ENCODE measurements at places on chromosomes 12 and 14.

DNA sequence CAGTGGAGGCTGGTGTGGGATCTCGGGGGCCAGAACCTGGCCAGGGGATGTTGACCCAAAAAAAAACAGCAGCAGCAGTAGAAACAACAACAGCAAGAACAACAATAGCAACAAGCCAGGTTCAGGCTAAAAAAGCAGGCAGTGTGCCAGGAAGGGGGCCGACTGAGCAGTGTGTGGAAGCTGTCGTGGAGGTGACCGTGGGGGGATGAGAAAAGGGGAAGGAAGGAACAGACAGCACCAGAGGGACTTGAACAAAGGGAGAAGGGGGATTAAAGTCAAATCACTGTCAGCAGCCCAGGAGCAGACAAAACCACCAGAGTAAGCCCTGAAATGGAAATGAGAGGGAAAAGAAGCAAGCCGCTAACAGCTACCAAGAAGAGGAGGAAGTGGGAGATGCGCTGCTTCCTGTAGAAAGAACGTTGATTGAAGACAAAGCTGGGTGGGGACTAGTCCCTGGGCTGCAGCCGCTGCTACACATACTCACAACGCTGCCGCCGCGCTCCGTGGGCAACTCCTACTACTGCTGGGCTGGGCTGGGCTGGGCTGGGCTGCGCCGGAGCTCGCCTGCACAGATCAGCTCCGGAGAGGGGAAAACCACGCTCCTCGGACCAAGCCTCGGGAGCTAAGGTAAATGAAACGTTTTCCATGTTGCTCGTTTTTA is at the start of gene GNG2:
GNG2 (plus strand) TSS at position 449 of the 661 bp plus-strand sequence. CDS start 90,067 bp downstream, outside the sequence.
- peak; percentile 83 for DNase-seq
- peaks cover 3% of the 10 kb centered on the region for H3K4me1 ChIP-seq
- H3K27ac ChIP-seq: no peak within 1 kb of the TSS
- no peaks in the 10 kb centered on the region for H3K36me3 ChIP-seq
- peak within 1 kb of the TSS; percentile 66 for H3K4me3 ChIP-seq

- no peak overlapping the region for H3K4me3 ChIP-seq
- no peak for DNase-seq
- H3K27me3 ChIP-seq: no peaks in the 10 kb centered on the region
- no peak overlapping the region for H3K27ac ChIP-seq
- no peaks in the 10 kb centered on the region for H3K36me3 ChIP-seq
These were observed 794.3 kb downstream of the C12orf50 start for GRCh38 chr12:87234898-87235297.

DNA sequence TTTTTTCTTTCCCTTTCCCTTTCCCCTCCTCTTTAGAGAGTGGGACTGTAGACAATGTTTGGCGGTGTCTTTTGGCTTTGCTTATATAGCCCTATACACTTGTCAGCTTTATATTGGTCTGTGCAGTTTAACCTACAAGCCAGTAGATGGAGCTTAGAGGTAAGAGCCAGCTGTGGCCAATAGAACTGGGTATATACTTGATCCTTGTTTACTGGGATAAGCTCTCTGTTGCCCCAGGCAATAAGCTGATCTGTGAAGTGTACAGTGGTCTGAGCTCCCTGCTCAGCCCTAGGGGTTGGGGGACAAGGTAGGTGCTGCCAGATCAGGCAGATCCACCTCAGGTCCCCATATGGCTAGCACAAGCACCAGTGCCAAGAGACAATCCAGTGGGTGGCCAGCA is 434.1 kb downstream of the NOVA1 start:
- H3K4me3 ChIP-seq: no peak overlapping the region
- no peaks in the 10 kb centered on the region for H3K27me3 ChIP-seq
- no peaks in the 10 kb centered on the region for H3K36me3 ChIP-seq
- H3K4me1 ChIP-seq: no peaks in the 10 kb centered on the region
- DNase-seq: peak; percentile 84

DNA sequence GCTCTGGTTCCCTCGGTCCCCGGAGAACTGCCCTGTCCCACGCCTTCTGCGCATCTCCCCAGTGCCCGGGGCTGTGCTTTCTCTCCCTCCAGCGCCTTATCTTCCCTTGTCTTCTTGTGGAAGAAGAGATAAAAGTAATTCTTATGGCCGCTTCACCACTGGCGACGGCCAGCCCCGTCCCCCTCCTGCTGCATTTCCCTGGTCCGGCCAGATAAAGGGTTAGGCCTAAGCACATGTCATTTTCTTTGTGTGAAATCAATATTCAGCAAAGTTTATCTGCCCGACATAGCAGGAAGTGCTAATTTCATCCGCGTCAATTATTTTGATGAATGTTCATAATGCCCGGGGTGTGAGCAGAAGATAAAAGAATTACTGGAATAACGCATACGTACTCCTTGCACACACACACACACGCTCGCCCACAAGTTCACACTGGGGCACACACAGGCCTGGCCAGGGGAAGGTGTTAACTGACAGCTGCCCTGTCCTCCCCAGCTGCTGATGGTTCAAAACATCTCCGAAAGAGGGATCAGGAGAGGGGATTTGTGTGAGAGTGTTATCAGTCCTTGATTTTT is 177.7 kb upstream of the LHX5 start:
- DNase-seq: no peak
- no peak overlapping the region for H3K4me3 ChIP-seq
- no peaks in the 10 kb centered on the region for H3K27me3 ChIP-seq
- H3K36me3 ChIP-seq: no peaks in the 10 kb centered on the region

DNA sequence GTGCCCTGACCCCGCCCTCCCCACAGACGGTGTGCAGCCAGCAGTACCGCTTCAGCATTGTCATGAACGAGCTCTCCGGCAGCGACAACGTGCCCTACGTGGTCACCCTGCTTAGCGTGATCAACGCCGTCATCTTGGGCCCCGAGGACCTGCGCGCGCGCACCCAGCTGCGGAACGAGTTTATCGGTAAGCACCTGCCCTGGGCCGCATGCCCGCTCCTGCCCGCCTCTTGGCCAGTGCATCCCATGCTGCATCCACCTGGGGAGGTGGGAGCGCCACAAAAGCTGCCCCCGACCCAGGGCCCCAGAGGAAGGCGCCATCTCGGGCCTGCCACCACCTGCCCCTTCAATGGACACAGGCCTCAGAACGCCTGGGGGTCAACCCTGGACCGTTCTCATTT is 13.9 kb downstream of the INF2 start:
- peaks cover 4% of the 10 kb centered on the region for H3K4me1 ChIP-seq
- H3K4me3 ChIP-seq: no peak overlapping the region
- DNase-seq: no peak
- H3K27me3 ChIP-seq: no peaks in the 10 kb centered on the region
- H3K27ac ChIP-seq: no peak overlapping the region

DNA sequence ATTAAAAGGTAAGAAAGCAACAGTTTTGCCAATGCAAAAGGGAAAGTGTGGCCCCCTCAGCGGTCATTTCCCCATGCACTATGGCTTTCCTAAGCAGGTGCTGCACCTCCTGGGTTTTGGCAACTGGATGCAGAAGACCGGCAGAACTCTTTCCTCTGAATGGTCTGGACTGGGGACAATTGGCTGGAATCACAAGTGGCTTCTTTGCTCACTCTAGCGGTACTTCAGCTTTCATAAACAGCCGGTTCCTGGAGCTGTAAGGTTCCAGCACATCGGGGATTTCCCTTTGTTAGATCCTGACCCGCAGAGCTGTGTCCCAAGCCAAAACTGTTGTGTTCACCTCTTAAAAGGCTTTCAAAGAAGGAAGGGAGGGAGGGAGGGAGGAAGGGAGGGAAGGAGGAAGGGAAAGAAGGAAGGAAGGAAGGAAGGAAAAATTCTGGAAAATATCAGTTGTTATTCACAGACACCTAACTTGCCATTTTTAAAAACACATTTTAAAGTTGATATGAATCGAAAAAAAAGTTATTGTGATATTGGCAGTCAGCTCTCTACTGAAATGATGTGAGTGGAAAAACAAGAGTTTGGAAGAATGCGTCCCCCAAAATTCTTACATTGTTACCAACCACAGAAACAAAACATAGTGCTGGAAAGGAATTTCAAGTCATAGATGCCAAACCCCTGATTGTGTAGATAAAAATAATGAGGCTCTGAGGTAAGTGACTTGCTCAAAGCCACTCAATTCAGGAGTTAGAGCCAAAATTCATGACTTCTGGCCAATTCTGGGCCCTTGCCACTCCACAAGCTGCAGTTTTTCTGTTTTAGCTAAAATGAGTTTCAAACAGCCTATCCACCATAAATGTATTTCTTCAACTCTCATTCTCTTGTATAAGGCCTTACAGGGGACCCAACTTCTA is 220.6 kb upstream of the HMGA2 start:
- H3K27me3 ChIP-seq: no peaks in the 10 kb centered on the region
- peaks cover 3% of the 10 kb centered on the region for H3K4me1 ChIP-seq

DNA sequence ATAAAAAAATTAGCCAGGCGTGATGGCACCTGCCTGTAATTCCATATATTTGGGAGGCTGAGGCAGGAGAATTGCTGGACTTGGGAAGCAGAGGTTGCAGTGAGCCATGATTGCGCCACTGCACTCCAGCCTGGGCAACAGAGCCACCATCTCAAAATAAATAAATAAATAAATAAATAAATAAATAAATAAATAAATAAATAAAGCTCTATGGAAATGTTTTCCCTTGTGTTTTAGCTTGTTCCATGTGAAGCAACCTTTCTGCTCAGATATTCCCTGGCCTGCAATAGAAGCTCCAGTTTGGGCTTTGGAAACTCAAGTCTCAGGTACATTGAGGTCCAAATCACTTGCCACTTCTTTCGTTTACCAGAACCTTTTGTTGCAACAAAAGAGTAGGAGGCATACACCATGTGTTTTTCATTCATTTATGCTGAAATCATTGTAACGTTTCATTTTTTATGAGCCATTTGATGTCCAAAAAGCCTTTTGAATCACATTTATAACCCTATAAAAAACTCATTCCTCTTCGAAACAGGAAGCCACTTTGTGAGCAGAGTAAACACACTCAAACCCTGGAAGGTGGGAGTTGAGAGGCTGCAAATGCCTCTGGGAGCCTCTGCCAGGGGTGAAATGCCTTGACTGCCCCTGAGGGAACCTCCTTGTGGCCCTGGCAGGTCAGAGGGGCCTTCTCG is 376.6 kb upstream of the TBX3 start:
- no peaks in the 10 kb centered on the region for H3K27me3 ChIP-seq
- no peaks in the 10 kb centered on the region for H3K36me3 ChIP-seq
- H3K27ac ChIP-seq: no peak overlapping the region
- H3K4me3 ChIP-seq: no peak overlapping the region
- DNase-seq: no peak
- H3K4me1 ChIP-seq: no peaks in the 10 kb centered on the region

- H3K4me1 ChIP-seq: no peaks in the 10 kb centered on the region
- no peaks in the 10 kb centered on the region for H3K36me3 ChIP-seq
- H3K27ac ChIP-seq: no peak overlapping the region
- no peak for DNase-seq
These were observed 67.3 kb downstream of the DACT1 start for GRCh38 chr14:58705066-58705465.

DNA sequence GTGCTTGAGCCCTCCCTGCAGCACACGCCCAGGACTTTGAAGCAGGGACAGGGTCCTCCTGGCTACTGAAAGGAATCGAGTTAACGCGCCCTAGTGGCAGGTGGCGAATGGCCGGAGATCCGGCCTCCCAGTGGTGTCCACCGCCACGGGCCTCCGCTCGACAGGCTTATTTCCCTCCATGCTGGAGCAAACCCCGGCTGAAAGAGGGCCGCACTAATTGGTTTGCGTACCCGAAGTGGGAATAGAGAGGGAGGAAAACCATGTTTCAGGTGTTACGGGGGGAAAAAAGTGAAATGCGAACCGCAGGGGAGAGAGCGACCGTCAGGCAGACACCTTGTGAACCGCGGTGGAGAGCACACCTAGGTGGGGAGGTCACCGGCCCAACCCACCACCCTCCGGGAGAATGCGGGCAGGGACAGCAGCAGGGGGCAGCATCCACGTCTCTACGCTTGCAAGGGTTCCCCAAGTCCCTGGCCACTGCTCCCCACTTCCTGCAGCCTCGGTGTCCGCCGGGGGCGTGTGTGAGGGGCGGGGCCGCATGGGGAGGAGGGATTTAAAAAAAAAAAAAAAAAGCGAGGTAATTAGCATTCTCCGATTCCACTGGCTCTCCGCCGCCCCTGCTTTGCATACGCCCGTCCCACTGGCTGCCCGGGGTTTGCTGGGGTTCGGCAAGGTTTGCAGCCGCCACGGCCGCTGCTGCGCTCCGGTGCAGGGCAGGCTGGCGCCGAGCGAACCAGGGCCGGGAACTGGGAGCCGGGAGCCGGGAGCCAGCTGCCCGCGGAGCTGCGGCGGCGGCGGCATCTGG is 224.6 kb upstream of the CRY1 start:
- H3K27me3 ChIP-seq: no peaks in the 10 kb centered on the region
- no peaks in the 10 kb centered on the region for H3K4me1 ChIP-seq
- peak; percentile 96 for DNase-seq
- H3K36me3 ChIP-seq: no peaks in the 10 kb centered on the region

DNA sequence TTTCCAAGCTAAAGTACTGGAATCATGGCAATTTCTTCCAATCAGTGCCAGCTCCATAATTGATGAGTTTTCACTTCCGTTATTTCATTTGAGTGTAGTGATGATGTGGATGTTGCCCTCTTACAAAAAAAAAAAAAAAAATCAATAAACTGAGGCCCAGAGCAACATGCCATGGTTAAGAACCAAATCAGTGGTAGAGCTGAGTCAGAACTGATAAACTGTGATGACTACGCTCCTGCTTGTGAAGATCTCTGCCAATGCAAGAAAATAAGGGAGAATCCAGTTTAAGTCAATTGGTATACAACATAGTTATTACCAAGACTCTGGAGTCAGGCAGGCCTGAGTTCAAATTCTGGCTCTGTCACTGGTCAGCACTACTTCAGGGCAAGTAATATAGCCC is 102.7 kb downstream of the GPR135 start:
- H3K4me1 ChIP-seq: peaks cover 2% of the 10 kb centered on the region
- H3K4me3 ChIP-seq: no peak overlapping the region
- no peak overlapping the region for H3K27ac ChIP-seq
- no peaks in the 10 kb centered on the region for H3K36me3 ChIP-seq
- no peak for DNase-seq
- no peaks in the 10 kb centered on the region for H3K27me3 ChIP-seq

- no peaks in the 10 kb centered on the region for H3K4me1 ChIP-seq
- peaks cover 4% of the 10 kb centered on the region for H3K36me3 ChIP-seq
- no peak overlapping the region for H3K27ac ChIP-seq
- H3K4me3 ChIP-seq: no peak overlapping the region
These were observed 9.1 kb upstream of the ISM2 start for GRCh38 chr14:77507762-77508161.

- H3K36me3 ChIP-seq: no peaks in the 10 kb centered on the region
- no peak overlapping the region for H3K4me3 ChIP-seq
- no peak for DNase-seq
- no peak overlapping the region for H3K27ac ChIP-seq
These were observed 242.4 kb downstream of the TMEM117 start for GRCh38 chr12:44078273-44078672.

- H3K27ac ChIP-seq: no peak overlapping the region
- no peak overlapping the region for H3K4me3 ChIP-seq
- H3K4me1 ChIP-seq: no peaks in the 10 kb centered on the region
- no peaks in the 10 kb centered on the region for H3K36me3 ChIP-seq
- DNase-seq: no peak
These were observed 8.9 kb downstream of the COX14 start for GRCh38 chr12:50120953-50121352.

- no peaks in the 10 kb centered on the region for H3K36me3 ChIP-seq
- H3K27me3 ChIP-seq: no peaks in the 10 kb centered on the region
- peak; percentile 32 for DNase-seq
- no peak overlapping the region for H3K27ac ChIP-seq
These were observed 1571.6 kb upstream of the FLRT2 start for GRCh38 chr14:83958359-83958758.

GRCh38 chr12:10234562-10234961 is 21.9 kb downstream of the GABARAPL1 start:
- H3K27ac ChIP-seq: no peak overlapping the region
- no peak for DNase-seq
- no peaks in the 10 kb centered on the region for H3K27me3 ChIP-seq
- no peak overlapping the region for H3K4me3 ChIP-seq
- no peaks in the 10 kb centered on the region for H3K4me1 ChIP-seq
- no peaks in the 10 kb centered on the region for H3K36me3 ChIP-seq
